ENCODE measurements at places on chromosomes 3 and 15.

DNA sequence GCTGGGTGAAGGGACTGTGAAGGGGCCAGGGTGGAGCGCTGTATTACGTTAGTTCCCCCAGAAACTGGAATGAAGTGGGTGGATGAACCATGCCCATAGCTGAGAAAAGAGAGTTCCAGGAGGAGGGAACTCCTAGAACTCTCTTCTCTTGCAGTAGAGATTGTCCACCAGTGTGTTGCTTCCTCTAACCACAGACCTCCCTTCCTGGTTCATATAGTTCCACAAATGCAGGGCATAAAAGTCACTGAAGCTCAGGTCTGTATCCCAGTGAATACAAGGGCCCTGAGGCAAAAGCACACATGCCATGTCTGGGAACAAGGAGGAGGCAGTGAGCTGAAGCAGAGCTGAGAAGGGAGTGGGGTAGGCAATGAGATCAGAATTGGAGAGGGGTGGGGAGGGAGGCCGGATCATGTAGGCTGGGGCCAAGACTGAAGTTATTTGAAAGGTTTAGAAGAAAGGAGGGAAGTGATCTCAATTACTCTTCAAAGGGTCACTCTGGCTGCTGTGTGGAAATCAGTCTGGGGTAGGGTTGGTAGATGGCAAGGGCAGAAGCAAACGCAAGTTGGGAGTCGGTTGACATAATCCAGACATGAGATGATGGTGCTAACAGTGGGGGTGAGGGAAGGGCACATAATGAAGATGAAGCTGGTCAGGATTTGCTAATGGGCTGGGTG lies 6.5 kb downstream of the A4GNT start:
- no peak for DNase-seq

DNA sequence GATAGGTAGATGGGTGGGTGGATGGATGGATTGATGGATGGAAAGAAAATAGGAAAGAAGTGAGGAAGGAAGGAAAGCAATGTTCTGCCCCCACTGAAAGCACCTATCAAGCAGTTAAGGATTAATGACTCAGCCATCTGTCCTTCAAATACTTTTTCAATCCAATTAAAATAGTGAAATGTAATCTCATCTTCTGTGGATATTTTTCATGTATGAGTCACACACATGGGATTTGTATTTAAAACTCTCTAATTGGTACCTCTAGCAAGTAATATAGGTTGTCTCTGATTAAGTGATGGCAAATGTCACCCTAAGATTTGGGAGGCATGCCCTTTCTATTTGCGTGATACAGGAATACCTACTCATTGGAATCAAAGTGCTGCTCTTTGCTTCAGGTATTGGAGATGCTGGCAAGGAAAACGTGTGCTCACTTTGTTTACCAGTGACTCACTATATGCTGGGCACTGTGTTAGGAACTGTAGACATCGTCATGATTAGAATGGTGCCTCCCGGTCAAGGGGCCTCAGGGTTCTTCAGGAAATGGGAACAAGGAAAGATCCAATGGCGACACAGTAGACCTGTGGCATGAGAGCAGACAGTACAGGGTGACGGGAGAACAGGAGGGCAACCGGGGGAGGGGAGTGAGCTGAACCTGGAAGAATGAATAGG lies 230.1 kb downstream of the CLSTN2 start:
- DNase-seq = no peak

GRCh38 chr15:83380682-83381081 lies 66.5 kb upstream of the SH3GL3 start:
- peak; percentile 74 for DNase-seq

DNA sequence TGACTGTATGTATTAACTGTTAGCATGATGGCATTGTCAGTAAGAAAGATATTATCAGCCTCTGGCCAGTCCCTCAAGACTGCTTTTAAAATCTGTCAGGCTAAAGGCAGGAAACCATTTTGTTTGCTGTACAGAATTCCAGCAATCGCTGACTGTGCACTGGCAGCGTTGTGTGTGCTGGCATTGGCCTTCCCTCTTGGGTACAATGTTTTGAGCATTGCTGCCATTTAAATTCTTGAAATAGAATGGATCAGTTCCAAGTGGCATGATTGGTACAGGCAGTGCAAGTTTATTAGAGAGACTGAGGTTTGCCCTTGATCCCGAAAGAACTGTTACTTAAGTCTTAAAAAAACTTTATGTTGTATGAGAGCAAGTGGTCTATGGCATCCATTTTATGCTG lies 788.7 kb downstream of the OTOL1 start:
- no peak for DNase-seq

Data from activated naive CD4-positive, alpha-beta T cell treated with anti-CD3 and anti-CD28 coated beads for 36 hours (primary cell).